ENCODE measurements at places on chromosomes 5 and 9. TPM values are rescaled to one million over a fixed set of nuclear protein-coding genes. Genes with fewer than 3 reads are reported as not detected.

Gene IFNA13
- total RNA-seq: not detected

DNA sequence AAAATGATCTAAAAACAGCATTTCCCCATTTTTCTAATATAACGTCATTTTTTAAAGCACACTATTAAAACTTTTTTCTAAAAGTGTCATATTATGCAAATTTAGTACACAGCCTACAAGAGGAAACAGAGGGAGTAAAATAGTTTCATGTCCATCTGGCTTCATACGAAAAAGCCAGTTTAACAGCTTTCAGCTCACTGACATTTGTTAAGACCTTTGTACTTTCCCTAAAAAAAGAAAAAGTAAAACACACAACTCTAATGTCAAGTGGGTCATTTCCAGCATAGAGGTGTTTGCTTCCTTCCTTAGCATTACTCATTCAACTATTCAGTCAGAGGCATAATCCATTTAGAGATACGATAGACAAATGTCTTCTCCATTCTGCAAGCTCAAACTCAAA lies 49.4 kb downstream of the ABHD17B start:
- DNase-seq: no peak

DNA sequence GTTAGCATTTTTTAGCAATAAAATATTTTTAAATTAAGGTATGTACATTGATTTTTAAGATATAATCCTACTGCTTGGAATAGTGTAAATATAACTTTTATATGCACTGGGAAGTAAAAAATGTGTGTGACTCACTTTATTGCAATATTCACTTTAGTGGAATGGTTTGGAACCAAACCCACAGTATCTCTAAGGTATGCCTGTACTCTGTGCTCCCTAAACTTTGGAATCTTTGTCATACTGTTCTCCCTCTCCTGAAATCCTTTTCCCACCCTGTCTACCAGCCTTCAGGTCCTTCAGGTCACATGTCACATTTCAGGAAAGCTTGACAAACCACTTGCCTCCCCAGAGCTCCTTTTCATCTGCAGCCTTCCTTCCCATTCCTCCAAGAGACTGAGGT lies 308.7 kb downstream of the SPOCK1 start:
- DNase-seq: no peak

DNA sequence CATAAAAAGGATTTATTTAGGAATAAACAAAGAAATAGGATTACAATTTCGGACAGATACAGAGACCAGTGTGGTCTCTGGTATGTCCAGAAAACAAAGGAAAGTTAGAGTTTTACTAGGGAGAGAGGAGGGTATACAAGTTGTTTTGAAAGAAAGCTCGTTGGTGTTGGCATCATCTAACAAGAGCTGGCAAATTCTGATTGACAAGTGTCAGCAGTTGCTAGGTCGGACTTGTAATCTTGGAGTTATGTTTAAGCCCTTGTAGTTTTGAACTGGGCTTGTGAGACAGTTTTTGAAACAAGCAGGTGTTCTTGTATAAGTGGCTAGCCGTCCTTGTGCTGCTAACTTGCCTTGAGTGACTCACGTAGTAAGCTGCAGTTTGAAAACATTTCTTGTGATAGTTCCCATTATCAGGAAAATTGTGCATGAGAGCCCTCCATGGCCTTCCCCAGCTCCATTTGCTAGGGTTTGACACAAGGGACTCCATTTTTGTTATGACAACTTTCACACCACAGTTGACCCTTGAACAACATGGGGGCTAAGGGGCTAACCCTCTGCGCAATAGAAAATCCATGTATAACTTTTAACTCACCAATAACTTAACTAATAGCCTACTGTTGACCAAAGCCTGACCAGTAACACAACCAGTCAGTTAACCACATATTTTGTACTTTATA lies 48.1 kb downstream of the ZNF622 start:
- no peak for DNase-seq

Gene NRG2
- 13.9 TPM for total RNA-seq

Gene TRUB2
- total RNA-seq: 32.7 TPM

Gene CDKN2B
- 6.1 TPM for total RNA-seq

Gene NEURL1B
- total RNA-seq: 35.0 TPM

DNA sequence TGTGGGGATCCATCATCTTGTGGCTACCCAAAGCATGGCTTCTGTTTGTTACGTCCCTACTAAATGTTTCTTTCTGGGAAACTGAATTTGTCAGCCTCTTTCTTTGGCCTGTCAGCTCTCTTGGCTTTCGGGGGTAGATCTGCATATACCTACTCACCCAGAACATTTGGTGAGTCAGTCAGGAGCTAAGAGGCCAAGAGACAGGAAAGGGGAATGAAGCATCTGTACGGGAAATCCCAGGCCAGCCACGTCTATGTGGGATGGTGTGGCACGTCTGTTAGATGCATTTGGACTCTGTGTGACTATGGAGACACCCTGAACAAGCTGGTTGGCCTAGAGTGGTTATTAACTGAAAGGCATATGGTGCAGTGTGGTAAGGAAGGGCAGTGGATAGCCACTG lies 58.1 kb downstream of the CDO1 start:
- DNase-seq: no peak

DNA sequence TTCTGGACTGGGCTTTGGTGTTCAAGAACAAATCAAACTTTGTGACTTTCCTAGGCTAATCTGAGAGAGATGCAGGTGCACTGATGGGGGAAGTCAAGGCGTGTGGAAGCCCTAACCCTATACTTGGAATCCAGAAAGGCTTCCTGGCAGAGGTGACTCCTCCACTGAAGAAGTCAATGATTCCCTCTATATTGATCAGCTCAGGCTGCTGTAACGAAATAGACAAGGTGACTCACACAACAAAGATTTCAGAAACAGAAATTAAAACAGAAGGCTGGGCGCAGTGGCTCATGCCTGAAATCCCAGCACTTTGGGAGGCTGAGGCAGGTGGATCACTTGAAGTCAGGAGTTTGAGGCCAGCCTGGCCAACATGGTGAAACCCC lies 69.6 kb upstream of the GGTA1 start:
- DNase-seq: no peak

- DNase-seq: no peak
These were observed 10.0 kb downstream of the VAV2 start for GRCh38 chr9:133981958-133982681.

GRCh38 chr9:135707252-135708138 lies 5.5 kb downstream of the KCNT1 start:
- DNase-seq: no peak

GRCh38 chr5:74598731-74599130 lies 41.8 kb downstream of the ENC1 start:
- DNase-seq: no peak

DNA sequence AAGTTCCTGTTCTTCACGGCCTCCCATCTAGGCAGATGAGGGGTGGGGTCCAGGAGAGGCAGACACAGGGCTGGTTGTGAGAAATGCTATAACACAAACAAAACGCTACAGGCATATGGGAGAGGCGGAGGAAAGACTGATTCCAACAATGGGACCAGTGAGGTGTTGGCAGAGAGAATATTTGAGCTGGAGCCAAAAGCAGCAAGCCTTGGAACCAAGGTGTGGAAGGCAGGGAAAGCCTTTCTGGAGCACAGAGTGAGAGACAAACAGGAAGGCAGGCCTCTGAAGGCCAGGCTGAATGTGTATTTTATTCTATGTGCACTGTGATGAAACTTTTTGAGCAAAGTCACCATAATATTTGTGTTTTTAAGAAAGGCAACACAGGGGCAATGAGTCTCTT lies 2.9 kb downstream of the ATPSCKMT start:
- no peak for DNase-seq

GRCh38 chr5:134053840-134054338 lies 49.1 kb upstream of the VDAC1 start:
- no peak for DNase-seq
